ENCODE measurements at places on chromosomes 7 and 10.

- DNase-seq = no peak
These were observed 23.7 kb downstream of the SRRM3 start for GRCh38 chr7:76225379-76225778.

DNA sequence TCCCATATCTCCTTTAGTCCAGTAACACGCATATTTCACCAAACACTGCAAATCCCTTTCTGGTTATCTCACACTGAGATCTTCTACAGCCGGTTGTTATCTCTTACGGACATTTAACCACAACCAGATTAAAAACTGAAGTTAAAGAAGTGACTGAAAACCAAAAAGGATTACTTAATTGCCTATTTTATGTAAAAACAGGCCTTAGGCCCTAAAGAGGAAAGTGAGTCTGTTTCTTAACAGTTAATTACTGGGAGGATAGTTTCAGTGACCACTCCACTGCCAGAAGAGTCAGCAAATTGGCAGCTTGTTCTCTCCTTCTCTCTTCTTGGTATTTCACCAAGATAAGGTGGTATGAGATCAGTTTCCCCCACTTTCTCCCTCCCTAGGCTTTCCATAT is 161.9 kb upstream of the MEOX2 start:
- no peak for DNase-seq

- no peak for DNase-seq
These were observed 866 bp downstream of the CNOT4 start for GRCh38 chr7:135508883-135509588.

DNA sequence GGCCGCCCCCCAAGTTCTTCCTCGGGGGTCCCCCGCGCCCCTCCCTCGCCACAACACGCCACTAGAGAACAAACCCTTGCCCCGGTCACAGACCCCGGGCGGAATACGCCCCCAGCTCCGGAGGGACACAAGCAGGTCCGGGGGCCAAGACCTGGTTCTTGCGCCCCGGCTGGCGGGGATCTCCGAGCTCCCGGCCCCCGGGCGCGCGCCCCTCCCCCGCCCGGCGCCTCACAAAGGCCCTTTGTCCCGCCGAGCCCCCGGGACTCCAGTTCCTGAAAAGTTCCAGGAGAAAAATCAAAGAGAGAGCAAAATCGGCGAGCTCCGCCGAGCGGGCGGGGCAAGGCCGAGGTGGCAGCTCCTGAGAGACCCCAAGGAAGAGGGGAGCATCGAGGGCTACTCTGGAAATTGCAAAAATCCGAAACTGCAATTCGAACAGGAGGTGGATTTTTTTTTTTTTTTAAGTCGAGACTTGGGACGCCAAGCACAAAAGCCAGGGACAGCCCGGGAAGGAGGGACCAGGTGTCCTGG is 4.0 kb downstream of the TNRC18 start:
- DNase-seq = no peak

DNA sequence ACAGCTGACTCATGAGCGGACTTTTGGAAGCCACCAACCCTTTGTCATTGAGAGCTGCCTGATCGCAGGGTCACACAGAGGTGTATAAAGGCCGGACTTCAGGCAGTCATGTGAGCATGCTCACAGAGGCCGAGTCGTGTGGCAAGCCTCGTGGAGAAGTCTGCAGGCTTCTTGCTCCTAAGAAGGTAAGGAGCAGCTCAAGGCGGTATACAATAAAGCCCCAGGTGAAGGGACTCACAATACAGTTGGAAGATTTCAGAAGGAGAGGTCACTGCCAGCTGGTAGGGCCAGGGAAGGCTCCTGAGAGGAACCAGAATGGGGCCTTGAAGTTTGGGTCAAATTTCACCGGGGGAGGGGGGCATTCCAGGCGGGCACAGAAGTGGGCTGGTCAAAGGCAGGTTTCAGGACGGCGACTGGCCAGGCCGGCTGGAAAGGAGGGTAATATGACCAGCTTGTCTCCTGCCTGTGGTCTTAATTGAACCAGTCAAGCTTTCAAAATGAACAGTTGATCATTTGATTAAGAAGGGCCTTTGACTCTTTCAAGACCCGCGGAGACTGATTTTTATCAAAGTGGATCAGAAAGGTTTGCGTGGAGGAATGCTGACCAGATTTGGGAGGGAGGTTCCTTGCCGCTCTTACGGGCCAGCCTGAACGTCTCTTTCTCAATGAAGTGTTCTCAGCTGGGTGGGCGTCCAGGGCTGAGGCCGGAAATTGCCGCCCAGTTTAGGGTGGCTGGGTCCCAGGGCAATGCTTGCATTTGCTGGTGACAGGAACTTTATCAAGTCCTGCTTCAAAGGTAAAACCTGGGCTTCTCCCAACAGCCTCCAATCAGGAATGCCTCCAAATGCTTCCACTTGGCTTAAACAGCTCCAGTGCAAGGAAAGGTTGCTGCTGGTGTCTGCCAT is 178.6 kb downstream of the EMX2 start:
- no peak for DNase-seq

GRCh38 chr10:4176500-4177281 is 391.7 kb upstream of the KLF6 start:
- no peak for DNase-seq

- DNase-seq = no peak
These were observed 42.2 kb upstream of the EGR2 start for GRCh38 chr10:62858364-62858763.

- no peak for DNase-seq
These were observed 4.9 kb upstream of the PHKG1 start for GRCh38 chr7:56097700-56098099.

- DNase-seq = no peak
These were observed 36.9 kb upstream of the PTF1A start for GRCh38 chr10:23155169-23155568.

DNA sequence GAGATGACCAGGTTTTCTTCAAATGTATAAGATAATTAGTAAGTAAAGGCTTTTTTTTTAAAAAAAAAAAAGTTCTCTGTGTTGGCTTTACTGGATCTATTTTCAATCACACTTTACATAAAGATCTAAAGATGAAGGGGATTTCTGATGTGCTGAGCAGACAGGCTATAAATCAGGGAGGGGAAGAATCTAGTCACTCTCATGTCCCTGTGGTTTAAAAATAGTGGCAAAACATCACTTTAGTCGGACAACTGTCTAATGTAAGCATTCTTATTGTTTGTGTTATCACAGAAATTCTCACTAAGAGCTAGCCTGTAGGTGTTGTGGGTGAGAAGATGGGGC is 132.7 kb downstream of the ICA1 start:
- DNase-seq = no peak

DNA sequence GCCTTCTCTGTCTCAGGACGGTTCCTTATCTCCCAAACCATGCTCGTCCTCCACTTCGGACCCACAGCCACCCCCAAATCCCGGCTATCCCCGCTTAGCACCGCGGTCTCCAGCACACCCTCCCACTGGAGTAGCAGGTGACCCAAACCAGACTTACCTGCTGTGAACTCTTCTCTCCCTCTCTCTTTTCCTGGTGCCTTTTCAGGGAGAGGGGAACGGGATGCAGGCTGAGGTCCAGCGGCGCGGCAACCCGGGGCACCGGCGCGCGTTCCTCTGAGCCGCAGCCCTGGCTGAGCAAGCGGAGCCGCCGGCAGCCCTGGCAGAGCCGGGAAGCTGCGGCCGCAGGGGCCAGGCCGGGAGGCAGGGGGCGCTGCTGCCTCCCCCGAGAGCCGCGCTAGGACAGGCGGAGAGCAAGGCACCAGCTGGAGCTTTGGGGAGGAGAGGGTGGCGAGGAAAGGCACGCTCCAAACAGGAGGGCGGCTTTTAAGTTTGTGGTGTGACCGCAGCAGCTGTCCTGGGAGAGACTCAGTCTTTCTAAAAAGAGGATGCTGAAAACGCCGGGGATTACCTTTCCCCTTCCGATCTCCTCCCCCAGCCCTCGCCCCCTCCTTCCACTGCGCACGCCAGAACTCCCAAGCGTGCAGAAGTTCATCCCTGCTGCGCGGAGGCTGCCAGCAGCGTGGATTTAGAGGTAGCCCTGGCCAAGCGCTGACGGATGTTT is at the start of gene SEMA3D:
Gene SEMA3D (minus strand): TSS at position 536 of the 721 bp plus-strand sequence. CDS start 65,165 bp downstream, outside the sequence.
- peak; percentile 23 for DNase-seq

GRCh38 chr7:35781767-35782515 is 18.9 kb upstream of the SEPTIN7 start:
- no peak for DNase-seq

- DNase-seq = no peak
These were observed 59.4 kb upstream of the ASAH2 start for GRCh38 chr10:50310560-50311174.

- DNase-seq = no peak
These were observed at the start of gene GDF10 for GRCh38 chr10:47299611-47300428. Gene GDF10 (plus strand): TSS chr10:47300197. CDS start chr10:47300652, 455 bp downstream.

GRCh38 chr7:47875998-47876744 is 72.1 kb downstream of the PKD1L1 start:
- DNase-seq = no peak

- no peak for DNase-seq
These were observed 686.1 kb upstream of the IGFBP3 start for GRCh38 chr7:46607176-46607575.

GRCh38 chr7:11690395-11690794 is 141.6 kb downstream of the THSD7A start:
- no peak for DNase-seq

DNA sequence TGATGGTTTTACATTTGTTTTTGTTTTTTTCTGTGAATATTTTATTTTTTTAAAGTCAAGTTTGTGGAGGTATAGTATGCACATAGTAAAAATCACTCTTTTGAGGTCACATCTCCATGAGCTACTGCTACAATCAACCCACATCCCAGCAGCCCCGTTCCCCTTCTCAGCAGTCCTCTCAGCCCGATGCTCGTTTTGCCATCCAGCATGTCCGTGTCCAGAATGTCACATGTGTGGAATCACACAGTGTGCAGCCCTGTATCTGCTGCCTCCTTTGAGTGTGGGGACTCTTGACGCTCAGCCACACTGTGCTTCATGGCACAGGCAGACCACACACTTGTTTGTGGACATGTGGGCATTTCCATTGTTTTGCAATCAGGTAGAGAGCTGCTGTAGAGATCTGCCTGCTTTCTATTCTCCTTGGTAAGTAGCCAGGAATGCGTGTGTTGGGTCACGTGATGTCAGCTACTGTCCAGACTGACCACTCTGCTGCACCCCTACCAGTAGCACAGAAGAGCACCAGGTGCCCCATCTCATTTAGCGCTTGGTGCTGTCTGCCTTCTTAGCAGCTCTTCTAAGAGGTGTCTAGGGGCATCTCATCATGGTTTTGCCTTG is 71.6 kb upstream of the CAMK2B start:
- no peak for DNase-seq

GRCh38 chr7:151059367-151060112 is at the start of gene SLC4A2:
Gene SLC4A2 (plus strand): TSS chr7:151059589. CDS start chr7:151061988, 2,399 bp downstream.
- DNase-seq = peak; percentile 60

GRCh38 chr7:158018098-158018762 is 569.4 kb downstream of the PTPRN2 start:
- DNase-seq = no peak

DNA sequence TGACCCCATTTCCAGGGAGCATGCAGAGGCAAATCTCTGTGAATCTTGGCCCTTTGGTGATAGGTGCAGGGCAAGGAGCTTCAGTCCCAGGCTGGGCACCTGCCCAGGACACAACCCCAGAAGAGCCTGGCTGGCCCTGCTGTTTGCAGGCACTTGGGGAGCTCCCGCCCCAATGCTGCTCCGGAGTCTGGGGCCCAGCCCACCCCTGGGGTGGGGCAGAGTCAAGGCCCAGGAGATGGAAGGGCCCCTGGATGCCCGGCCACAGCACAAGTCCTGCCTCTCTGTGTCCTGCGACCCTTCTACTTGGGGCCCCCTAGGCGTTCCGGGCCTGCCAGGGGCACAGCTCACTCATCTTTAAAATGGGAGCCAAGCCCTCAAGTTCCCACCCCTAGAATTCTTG is 24.7 kb downstream of the PDGFA start:
- no peak for DNase-seq

- DNase-seq = no peak
These were observed 904 bp upstream of the CCDC7 start for GRCh38 chr10:32445036-32445435.

DNA sequence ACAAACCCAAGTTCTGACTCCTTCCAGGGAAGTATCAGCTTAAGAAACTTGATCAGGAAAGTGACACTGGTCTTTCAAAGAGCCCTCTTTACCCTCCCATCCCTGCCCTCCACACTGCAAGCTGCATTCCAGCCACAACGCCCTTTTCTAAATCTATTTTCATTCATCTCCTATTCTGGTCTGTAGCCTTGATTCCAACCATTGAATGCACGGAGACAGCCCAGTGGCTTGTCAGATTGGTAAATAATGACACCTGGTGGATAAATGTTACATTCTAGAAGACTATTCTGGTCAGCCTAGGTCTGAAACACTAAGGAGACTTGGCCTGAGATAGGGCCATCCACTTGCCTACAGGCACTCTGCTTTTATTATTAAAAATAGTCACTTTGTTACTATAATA is 20.9 kb downstream of the MORN4 start:
- DNase-seq = no peak

DNA sequence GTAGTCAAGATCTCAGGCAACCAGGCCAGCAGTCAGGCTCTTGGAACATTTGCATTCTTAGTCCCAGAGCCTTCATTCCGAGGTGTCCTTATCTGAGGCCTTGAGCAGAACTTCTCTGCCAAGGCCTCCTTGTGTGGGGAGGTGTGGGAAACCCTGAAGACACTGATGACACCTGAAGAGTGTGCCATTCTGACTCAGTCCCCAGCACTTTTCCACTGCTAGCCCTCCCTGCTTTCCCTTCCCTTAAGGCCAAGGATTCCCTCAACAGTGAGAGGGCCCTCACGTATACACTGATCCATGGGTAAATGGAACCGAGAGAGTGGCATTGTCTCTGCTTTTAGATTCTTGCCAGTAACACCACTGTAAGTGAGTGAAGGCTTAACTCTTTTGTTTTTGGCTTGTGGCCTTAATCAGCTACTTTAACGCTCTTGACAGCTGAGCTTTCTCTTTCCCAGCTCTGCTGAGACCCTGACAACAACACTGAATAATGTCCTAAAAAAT is 30.3 kb downstream of the TRDMT1 start:
- no peak for DNase-seq

- DNase-seq = no peak
These were observed 118.3 kb downstream of the RAPGEF5 start for GRCh38 chr7:22238354-22239311.

GRCh38 chr10:70191972-70192305 is 21.6 kb upstream of the SAR1A start:
- no peak for DNase-seq

GRCh38 chr10:128042131-128042610 is 84.1 kb downstream of the MKI67 start:
- no peak for DNase-seq

GRCh38 chr7:11413901-11414300 is 418.1 kb downstream of the THSD7A start:
- DNase-seq = no peak

- DNase-seq = no peak
These were observed 13.4 kb downstream of the NOC3L start for GRCh38 chr10:94349327-94349726.

DNA sequence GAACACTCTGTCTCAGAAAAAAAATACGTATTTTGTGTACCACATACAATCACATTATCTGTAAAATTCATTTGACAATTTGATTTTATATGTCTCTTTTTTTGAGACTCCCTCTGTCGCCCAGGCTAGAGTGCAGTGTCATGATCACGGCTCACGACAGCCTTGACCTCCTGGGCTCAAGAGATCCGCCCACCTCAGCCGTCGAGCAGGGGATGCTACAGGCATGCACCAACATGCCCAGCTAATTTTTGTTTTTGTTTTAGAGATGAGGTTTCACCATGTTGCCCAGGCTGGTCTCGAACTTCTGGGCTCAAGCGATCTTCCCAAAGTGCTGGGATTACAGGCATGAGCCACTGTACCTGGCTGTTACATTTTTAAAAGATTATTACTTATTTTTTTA is 11.6 kb upstream of the BAZ1B start:
- no peak for DNase-seq

Data from NCI-H1930 (cell line).